ENCODE measurements at places on chromosomes 1 and 21.

GRCh38 chr1:102431253-102431652, 434.5 kb upstream of the OLFM3 start:
- DNase-seq, result no peak

GRCh38 chr1:221239792-221240191, 360.5 kb downstream of the HLX start:
- no peak for DNase-seq

- no peak for DNase-seq
Observed at GRCh38 chr1:111672331-111672730, 52.7 kb downstream of the RAP1A start.

GRCh38 chr1:154352581-154353459, 27.5 kb downstream of the ATP8B2 start:
- no peak for DNase-seq

GRCh38 chr21:32173121-32173724, 105.6 kb downstream of the MIS18A start:
- DNase-seq, result no peak

DNA sequence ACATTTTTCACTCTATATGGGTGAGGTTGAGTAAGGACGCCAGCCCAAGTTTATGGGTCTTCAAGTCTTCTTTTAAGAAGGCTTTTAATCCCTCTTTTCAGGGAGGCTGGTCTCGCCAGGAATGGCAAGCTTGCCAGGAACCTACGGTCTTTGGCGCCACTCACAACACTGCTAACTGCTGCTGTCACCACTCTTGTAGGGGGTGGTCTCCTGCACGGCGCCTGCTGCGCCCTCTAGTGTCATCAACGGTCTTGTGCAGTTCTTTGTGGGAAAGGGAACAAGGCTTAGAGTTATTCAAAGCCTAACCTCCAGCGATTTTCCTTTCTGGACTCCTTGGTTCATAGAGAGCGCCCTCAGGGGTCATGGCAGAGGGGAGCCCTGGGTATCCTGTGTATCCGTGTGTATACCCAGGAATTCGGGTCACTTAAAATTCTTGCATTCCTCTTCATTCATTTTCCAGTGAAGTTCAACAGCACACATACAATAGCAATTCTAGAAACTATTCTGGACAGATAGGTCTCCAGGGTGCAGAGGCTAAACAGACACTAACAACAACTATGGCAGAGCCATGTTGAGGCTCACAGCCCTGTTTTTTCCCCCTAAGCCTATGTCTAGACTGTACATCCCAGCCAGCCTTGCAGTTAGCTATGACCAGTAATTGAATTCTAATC, 392.8 kb upstream of the CAMK1G start:
- DNase-seq, result no peak
